ENCODE measurements at places on chromosomes 6 and 20.

DNA sequence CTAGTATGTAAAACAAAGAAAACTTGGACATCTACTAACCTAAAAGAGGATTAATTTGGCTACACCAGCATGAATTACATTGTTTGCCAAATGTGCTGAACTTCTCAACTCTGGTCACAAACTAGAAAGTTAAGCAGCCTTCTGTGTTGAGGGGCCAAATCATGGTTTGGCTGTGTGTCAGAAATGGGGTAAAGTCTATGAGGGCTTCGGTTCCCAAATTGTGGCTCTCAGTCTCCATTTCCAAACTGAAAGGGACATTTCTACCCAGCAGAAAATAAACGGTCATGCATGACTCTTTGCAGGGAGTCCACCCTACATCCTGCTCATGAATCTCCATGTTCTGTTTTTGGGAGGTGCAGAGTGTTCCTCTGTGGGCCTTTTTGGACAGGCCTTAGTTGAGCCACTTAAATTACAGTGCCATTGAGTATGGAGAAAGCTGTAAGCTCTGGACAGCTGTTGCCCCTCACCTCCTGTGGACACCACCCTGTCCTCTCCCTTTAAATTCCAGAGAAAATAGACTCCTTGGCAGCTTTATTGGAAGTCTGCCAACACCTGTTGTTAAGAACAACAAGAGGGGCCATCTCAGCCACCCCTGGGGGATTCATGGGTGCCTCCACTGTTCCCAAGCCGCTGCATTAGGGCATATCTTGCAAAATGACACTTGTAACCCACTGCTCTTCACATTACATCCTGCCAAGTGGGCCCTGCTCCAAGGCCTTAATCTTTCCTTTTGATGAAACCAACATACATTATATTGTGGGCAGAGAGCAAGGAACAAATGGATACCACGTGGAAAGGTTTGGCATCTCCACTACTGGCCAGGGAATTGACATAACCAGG, 27.5 kb upstream of the SNRPC start:
- no peak for DNase-seq

DNA sequence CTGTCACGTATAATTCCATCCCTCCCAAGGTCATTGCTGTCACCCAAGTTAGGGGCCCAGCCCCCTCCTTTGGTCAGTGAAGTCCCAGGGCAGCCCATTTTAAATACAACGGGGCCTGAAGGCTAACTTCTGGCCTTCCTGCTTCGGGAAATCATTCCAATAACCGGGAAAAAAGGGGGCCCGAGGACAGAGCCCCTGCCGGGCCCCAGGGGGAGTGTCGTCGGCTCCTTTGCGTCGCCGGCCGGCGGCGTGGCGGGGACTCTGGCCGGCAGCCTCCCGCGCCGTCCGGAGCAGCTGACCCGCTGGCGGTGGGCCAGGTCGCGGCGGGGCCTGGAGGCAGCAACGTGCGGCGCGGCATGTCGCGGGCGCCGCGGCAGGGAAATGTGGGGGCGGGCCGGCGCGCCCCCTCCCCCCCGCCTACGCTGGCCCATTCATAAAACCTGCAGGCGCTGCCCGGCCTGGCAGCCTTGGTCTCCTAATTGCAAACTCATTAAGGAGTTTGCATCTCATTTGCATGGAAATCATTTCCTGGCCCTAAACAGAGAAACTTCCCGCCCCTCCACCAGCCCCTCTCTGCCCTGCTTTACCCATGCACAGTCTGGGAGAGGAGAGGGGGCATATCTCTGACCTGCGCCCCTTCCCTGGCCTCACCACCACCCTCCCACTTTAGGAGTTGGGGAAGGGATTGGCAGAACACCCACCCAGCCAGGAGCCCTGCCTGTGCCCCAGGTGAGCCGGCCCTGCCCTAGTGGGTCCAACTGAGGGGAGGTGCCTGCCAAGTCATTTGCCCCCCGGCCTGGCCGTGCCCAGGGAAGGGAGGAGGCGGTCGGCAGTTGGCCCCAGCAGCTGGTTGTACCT, 50.7 kb downstream of the MRPL14 start:
- no peak for DNase-seq

- no peak for DNase-seq
Measured at GRCh38 chr6:152338335-152339125, 298.6 kb downstream of the SYNE1 start.

DNA sequence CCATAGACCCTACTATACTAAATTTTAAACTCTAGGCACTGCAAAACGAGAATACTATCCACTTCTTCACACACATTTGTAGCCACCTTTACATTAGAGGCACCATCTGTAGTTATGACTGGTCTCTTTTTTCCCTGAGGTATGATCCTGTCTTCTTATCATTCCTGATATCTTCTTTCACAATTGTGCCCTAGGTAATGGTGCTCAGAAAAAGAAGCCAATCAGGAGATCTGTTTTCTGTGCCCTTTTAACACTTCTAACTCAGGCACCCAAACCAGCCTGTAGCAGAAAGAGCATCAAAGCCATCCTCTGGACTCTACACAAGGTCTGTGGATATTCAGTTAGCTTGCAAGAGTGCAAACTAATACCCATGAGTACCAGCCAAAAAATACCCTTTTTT, 149.7 kb upstream of the SGK1 start:
- no peak for DNase-seq

DNA sequence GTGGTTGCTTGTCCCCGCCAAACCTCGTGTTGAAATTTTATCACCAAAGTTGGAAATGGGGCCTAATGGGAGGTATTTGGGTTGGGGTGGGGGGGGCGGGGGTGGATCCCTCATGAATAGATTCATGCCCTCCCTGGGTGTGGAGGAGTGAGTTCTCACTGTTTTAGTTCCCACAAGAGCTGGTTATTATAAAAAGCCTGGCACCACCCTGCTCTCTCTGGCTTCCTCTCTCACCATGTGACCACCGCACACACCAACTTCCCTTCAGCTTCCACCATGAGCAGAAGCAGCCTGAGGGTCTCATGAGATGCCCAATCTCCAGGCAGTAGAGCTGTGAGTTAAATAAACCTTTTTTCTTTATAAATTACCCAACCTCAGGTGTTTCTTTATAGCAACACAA, 111.3 kb downstream of the PRDM1 start:
- no peak for DNase-seq

- no peak for DNase-seq
Measured at GRCh38 chr20:19232997-19233794, 20.8 kb downstream of the SLC24A3 start.

DNA sequence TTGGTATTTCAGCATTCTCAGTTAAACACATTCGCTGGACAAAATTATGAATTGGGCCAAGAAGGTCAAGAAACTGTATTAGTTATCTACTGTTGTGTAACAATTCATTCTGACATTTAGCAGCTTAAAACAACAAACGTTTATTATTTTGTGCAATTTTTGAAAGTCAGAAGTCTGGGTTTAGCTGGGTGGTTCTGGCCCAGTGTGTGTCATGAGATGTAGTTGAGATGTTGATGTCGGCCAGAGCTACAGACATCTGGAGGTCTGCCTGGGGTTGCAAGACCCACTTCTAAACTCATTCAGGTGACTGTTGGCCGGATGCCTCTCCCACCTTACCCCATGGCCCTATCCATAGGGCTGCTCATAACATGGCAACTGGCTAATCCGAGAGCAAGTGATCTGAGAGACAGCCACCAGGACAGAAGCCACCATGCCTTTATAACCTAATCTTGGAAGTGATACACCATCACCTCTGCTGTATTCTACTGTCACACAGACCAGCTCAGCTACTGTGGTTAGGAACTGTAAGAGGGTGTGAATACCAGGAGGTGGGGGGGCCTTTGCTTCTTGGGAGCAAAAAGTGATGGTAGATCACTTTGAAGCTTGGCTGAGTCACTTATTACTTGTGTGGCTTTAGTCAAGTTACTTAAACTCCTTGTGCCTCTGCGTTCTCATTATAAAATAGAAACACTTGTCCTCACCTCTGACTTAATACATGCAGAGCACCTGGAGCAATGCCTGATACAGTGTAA, 217.0 kb upstream of the MYLIP start:
- no peak for DNase-seq

DNA sequence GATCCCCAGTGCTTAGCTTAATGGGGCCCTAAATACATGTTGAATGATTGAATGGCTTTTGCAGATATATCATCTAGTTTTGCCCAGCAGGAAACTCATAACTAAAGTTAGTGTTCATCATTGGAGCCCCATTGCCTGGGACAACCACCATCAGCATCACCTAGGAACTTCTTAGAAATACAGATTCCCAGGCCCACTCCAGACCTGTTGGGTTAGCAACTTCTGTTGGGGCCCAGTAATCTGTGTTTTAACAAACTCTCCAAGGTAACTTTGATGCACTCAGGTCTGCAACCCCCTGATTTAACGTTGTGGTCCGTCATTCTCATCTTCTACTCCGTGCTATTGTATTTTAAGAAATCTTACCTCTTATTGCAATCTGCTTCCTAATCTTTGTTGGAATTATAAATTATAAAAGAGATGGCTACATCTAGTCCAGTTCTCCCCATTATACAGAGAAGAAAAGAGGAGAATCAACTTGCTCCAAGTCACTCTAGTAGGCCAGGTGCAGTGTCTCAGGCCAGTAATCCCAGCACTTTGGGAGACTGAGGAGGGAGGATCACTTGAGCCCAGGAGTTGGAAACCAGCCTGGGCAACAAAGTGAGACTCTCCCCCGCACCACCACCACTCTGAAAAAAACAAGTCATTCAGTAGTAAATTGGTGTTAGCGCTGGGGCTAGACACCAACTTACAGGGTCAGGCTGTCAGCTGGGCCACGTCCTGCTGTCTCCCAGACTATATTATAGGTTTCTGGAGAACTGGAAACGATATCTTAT, 13.7 kb downstream of the FOXP4 start:
- DNase-seq, result no peak

DNA sequence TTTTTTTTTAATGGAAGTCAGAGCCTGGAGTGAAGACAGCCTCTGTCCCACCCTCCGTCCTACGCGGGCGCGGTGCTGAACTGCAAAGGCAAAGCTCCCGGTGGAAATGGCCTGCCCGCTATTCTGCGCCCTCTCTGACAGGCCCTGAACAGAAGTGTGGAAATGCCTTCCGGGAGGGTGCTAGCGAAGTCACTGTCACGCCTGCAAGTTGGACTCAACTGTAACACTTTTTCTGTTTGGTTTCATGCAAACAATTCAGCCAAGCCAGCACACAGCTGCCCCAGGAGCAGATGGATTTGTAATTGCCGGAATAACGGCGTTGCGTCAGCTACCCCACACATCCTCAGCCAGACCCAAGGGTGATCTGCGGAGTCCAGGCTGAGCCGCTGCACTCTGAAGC, 107.6 kb downstream of the PSMB1 start:
- no peak for DNase-seq
